ENCODE measurements at places on chromosomes 5 and 9.

DNA sequence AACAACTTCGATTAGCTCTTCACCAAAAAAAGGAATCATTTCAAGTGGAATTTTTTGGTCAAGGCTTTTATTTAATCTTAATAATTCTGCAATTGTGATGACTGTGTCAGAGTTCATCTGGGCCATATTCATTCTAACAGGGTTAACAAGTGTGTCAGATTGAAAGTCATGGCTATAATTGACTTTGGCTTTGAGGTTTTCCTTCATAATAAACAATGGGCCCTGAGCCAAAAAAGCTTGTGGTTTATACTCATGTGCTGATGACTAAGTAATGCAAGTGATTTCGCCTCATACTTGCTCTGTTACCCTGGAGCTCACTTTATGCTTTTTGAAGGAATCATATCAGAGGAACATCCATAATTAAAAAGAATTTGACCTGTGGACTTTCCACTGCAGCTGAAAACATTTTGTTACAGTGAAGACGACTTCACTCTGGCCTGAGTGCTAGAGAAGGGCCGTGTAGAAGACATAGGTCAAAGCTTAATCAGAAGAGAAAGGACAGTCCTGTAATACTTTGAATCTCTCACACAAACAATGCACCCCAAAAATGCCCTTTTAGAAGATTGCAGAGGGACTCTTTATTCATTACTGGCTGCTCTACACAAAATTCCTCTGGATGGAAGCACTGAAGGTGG lies 101.7 kb downstream of the GDNF start:
- no peak for DNase-seq

DNA sequence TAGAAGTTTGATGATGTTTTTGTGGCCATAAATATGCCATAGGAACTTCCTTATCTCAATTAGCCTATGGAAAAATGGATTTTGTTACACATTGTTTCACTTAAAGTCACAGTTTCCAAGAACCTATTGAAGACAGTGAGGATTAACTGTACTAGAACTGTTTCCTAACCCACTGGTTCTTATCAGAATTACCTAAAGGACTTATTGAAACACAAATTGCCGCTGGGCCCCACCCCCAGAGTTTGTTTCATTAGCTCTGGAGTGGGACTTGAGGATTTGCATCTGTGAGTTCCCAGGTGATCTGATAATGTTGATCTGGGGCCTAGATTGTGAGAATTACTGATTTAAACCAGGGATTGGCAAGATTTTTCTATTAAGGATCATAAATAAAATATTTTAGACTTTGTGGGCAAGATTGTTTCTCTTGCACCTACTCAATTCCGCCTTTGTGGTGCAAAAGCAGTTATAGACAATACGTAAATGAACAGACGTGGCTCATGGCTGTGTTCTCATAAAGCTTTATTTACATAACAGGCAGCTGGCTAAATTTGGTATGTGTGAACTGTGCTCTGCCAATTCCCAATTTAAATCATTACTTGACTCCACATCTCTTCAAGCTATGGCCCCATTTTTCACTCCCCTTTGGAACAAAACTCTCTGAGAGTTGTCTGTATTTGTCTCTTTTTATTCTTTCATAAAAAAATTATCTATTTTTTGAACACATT lies 9.3 kb downstream of the JAK2 start:
- no peak for DNase-seq

DNA sequence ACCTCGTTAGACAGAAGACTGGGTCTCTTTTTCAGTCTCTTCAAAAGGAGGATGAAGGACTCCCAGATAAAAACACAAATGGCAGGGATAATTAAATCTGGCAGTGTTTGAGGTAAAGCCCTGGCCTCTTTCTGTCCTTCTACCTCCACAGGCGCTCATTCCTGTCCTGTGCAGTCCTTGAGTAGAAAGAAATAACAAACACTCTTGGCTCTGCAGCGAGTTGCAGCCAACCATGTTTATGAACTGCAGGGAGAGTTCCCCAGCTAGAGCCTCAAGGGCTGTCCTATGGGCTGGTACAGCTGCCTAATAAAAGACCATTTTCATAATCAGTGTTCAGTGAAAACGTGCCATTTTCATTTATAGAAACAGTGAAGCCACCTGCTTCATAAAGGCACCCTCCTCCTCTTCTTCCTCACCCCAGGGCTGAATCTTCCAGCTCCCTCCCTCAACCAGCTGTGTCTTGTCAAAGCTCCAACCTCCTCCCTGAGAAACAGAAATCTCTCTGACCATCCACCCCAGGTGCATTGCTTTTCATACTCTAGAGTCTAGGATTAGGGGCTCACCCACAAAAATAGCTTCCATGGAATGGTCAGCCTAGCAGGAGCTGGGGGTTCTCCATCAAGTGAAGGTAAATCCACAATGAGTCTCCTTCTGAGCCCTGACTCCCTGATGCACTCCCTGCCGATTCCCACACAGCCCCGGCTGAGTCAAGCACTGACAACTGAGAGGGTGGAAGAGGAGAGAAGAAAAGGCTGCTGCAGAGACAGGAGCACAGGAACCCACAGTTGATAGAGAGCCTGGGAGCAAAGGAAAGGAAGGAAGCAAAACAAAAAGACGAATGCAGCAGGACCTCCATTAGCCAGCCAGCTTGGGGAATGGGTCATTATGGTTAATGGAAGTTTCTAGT lies 150.7 kb downstream of the CMYA5 start:
- no peak for DNase-seq

- DNase-seq, result no peak
Observed at GRCh38 chr9:73038613-73039012, 85.8 kb upstream of the ALDH1A1 start.

DNA sequence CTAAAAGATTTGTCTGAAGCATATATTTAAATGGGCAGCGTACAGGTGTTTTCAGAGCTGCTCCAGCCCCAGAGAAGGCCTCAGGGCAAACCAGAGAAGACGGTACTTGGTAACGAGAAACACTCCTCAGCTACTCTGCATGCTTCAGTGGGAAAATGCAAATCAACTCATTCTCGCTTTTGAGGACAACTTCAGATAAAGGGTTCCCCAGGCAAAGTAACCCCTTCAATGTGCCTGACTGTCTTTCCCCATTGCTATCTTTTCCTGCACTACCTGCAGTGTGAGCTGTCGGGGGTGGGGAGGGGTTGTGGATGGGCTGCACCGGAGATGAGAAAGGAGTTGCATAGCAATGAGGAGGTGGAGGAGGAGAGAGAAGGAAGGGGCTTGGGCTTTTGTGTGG lies 339.7 kb upstream of the CLINT1 start:
- DNase-seq, result no peak

DNA sequence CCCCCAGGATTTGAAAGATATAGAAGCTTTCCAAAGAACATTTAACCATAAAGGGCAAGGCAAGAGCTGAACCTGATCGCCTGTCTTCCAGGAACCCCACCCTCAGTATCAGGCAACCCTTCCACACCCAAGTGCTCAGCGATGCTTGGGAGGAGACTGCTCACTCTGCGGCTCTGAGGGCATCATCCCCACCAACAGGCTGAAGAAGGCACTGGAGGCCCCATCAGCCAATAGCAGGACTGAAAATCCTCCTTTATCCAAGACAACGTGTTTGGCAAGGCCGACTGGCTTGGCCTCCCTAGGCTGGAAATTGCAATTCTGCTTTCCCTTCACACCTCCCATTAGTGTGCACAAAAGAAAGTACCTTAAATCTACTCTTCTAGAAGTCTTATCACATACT lies 1.4 kb upstream of the PPP2CA start:
- no peak for DNase-seq

- no peak for DNase-seq
Observed at GRCh38 chr9:38747067-38747466, 27.1 kb upstream of the FAM240B start.

- DNase-seq, result no peak
Observed at GRCh38 chr9:132216861-132217619, 55.2 kb downstream of the NTNG2 start.

GRCh38 chr5:79850316-79850822 lies 140.7 kb downstream of the MTX3 start:
- no peak for DNase-seq

GRCh38 chr5:113017881-113018635 lies 41.5 kb downstream of the DCP2 start:
- DNase-seq, result no peak

DNA sequence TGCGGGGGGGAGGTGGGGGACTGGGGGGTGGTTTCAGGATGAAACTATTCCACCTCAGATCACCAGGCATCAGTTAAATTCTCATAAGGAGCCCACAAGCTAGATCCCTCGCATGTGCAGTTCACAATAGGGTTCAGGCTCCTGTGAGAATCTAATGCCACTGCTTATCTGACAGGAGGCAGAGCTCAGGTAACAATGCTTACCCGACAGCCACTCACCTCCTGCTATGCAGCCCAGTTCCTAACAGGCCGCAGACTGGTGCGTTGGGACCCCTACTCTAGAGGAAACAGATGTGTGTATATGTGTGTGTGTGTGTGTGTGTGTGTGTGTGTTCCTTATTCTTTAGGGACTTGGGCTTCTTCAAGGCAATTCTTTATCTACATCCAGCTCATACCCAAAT lies 352.3 kb upstream of the CCNH start:
- no peak for DNase-seq

- no peak for DNase-seq
Observed at GRCh38 chr9:20863945-20864344, 167.5 kb downstream of the HACD4 start.

GRCh38 chr5:33738097-33738496 lies 153.7 kb downstream of the ADAMTS12 start:
- no peak for DNase-seq

DNA sequence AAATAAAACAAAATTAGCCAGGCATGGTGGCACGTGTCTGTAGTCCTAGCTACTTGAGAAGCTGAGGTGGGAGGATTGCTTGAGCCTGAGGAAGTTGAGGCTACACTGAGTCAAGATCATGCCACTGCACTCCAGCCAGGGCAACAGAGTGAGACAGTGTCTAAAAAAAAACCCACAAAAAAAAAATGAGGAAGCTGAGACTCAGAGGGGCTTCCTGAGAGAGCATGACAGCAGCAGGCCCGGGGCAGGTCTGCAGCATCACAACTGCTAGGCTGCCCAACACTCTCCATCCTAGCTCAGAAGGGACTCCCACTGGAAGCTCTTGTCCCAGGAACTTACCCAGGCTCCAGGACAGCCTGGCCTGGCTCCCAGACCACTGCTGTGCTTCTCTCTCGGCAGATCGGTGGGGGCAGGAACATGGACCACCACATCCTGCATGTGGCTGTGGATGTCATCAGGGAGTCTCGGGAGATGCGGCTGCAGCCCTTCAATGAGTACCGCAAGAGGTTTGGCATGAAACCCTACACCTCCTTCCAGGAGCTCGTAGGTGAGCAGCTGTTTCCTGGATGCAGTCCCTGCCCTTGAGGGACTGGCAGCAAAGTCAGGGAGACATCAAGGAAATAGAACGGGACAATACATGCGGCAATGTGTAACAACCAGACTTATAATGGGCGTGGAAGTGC lies 19.1 kb downstream of the PTGS1 start:
- DNase-seq, result no peak

- no peak for DNase-seq
Observed at GRCh38 chr5:34957857-34958690, 28.7 kb downstream of the DNAJC21 start.

- DNase-seq, result no peak
Observed at GRCh38 chr5:169988206-169988605, 7.9 kb upstream of the INSYN2B start.

DNA sequence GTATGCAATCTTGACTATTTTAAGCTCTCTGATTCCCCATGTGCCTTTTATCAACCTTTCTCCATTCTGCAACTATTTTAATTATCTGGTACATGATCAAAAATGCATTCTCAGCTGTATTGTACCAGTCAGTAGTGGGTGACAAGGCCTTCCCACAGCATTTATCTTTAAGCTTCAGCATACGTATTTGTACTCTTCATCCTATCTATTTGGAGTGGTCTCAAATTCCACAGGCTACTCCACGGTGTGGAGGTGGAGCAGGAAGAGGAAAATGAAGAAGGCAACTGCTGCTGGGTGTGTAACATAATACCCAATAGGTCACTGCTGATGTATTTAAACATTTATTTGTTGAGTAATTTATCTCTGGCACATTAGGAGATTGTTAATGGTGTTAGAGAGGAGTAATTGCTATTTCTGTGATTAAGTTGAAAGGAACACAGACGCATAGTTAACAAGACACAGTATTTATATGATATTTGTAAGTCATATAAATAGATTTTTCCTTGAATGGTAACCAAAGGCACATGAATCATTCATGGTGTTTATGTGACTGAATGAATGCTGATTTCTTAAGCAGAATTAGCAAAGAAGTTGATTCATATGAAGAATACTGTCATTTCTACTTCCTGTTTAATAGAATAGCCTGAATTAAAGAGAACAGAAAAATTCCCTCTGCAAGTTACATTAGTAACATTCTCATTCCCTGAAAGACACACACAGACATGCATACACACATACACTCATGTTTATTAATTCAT lies 153.8 kb upstream of the NR3C1 start:
- DNase-seq, result no peak

GRCh38 chr9:129484352-129485000 lies 136.4 kb downstream of the C9orf50 start:
- DNase-seq, result no peak

DNA sequence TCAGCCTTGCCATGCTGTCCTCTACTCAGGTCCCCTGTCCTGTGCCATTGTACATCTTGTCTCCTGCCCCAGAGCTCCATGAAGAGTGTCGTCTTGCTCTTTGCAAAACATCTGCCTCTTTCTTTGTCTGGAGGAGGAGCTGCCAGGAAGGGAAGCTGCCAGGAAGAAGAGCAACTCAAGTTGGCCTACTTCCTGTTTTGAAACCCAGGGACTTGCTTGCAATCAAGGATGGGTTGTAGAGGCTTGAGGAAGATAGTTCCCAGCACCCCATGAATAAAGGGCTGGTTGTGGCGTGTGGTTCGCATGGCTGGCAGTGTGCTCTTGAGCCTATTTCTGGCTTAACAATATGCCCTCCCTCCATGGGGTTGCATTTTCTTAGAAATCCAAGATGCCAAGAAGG lies 53.0 kb upstream of the CPEB4 start:
- no peak for DNase-seq

- DNase-seq, result no peak
Observed at GRCh38 chr9:28882529-28882928, 1309.2 kb upstream of the C9orf72 start.

DNA sequence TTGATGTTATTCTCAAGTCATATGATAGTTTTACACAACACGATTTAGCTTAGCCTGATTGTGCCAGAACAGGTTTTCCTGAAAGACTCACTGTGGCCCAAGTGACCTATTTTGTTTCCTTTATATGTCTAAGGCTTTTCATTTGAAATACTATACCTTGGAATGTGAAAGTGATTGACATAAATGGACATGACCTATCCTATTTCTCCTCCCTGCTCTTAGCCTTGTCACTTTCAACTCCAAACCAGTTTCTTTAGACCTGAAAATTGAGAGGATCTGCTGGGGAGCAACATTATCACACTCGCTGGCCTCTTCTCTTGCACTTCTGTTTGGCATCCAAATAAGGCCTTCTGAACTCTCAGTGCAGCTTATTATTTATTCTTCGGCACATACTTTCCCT lies 496.8 kb downstream of the MAT2B start:
- DNase-seq, result no peak

All from T-helper 17 cell (primary cell).